ENCODE measurements at places on chromosomes 12 and 14.

- DNase-seq = no peak
Measured at GRCh38 chr12:60262378-60262777, 666.5 kb downstream of the SLC16A7 start.

DNA sequence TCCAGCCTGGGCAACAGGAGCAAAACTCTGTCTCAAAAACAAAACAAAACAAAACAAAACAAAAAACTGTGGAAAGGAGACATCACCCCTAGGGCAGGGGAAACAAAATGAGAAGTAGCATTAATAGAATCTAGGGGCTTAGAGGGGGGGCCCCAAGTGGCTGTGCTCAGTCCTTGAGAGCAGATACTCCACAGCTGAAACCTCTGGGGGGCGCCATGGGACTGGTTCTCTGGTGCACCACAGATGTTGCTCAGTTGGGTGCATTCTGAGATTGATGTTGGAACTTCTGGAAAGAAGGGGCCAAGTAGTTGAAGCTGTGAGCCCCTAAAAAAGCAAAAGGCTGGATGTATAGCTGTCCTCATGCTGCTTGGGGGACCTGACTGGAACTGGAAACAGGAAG, 11.8 kb upstream of the SYNE2 start:
- peak; percentile 64 for DNase-seq

- no peak for DNase-seq
Measured at GRCh38 chr12:68839183-68840147, 31.5 kb downstream of the MDM2 start.

DNA sequence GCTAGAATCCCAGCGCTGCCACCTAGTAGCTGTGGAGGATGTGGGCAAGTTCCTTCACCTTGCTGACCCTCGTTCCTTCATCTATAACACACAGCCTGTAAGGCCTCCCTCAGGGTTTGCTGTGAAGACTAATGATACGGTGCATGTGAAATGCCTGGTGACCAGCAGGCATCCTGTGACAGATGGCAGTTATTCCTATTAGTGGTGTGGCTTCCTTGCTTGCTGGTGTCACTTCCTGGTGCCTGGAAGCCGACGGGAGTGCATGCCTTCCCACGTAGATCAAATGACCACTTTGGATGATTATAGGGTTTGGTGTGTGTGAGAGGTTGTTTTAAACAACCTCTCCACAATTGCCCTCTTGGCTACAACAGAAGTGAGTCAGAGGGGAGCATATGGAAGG, 894.9 kb downstream of the VRK1 start:
- no peak for DNase-seq

- no peak for DNase-seq
Measured at GRCh38 chr12:103546959-103547358, 40.1 kb upstream of the STAB2 start.

DNA sequence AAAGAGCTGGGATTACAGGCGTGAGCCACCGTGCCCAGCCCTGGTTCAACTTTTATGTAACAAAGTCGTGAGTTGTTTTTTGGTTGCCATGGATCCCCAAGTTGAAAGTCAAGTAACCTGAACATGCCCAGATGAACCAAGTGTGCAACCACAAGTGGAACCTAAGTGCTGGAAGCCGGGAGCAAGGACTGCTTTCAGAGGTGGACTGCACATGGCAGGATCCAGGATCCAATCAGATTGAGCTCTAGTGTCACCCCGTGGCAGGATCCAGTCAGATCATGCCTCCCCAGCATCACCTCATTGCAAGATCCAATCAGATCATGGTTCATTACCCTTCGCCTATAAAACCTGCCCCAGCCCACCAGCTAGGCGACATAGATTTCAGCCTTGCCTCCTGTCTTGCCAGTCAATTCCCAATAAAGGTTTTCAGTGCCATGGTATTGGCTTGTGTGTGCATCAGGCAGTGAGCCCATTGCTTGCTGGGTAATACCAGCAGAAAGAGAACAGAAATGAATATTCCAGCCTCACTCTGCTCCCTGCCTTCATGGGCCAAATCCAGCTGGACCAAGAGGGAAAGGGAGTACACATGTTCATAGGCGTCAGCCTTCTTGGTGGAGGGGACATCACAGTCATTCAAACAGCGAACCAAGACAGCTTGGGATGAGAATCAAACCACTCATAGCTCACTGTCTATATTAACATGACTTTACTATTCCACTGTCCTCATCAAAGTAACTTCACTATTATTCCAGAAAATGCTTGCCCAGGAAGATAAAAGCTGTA, 43.6 kb upstream of the VASH1 start:
- no peak for DNase-seq

GRCh38 chr12:51270951-51271518, 820 bp upstream of the SMAGP start:
- no peak for DNase-seq

- DNase-seq = no peak
Measured at GRCh38 chr14:91891721-91892220, 24.4 kb upstream of the TC2N start.

DNA sequence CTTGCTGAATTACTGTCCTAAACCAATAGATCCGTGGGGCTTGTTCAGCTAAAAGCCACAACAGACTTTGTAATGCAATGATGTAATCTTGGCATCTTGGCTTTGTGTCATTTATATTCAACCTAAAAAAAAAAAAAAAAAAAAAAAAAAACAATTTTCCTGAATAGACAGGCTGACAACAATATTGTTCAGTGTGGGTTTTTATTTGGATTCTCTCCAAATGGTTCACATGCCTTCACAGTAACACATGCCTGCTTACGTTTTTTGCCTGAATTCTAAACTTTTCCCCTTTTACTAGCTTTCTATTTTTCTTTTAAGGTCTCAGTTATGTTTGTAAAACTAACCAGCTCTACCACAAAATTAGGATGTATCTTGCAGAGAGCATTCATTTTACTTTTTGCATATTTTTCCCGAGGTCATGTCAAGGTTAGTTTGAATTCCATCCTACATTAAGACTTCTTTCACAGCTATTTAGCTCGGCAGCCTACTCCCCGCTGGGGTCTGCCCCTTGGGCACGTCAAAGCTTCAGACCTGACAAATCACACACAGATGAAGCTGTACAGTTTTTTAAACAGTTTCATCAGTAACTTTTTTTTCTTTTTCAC, 213.7 kb upstream of the NPAS3 start:
- DNase-seq = no peak

DNA sequence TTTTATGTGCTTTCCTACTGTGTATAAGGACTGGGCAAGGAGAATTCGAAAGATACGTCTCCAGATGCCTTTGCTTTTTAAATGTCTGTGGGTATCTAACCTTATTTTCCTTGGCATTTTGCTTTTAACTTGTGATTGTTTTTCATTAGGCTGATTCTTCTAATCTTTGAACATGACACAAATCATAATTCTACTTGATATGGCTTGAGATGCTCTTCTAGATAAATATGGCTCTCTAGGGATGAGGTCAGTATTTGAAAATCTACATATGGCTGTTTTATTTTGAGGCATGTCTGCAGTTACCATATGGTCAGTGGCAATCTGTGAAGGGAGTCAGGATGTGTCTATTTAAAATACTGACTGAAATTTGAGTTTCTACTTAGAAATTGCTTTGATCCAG, 139.2 kb downstream of the SLC2A13 start:
- no peak for DNase-seq

DNA sequence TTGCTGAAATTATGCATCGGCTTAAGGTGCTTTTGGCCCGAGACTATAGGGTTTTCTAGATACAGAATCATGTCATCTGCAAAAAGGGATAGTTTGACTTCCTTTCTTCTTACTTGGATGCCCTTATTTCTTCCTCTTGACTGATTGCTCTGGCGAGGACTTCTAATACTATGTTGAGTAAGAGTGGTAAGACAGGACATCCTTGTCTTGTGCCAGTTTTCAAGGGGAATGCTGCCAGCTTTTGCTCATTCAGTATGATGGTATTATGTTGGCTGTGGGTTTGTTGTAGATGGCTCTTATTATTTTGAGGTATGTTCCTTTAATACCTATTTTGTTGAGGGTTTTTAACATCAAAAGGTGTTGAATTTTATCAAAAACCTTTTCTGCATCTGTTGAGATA, 8.3 kb downstream of the BMAL2 start:
- DNase-seq = no peak

GRCh38 chr14:104126753-104127152, 11.6 kb upstream of the KIF26A start:
- no peak for DNase-seq

DNA sequence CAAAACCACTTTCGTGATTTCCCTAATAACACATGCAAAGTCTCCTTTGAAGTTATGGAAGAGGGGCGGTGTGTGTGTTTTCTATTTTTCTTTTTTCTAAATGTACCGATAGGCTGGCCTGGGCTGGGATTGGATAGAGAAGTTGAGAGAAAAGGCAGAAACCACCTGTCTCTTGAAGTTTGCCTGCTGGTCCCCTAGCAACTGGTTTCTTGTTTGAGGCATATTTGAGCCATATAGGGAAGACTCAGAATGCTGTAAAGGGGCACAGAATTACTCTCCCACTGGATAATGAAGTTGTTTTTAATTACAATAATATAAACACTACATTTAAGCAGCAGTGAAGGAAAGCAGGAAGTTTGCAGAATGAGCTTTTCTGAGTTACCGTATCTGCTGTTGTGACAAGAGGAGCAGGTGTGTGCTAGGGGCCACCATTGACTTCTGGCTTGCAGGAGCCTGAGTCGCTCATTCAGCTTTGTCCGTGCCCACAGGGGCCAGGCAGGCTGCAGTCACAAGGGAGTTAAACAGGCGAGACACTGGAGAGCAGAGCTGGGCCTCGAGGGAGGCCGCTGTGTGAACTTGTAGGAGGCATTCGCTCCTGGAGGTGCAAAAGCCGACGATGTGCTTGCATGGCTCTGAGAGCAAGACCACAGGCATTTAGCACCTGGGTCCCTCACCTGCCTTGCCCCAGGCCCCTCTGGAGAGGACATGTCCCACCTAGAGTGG, 173.8 kb upstream of the RGS6 start:
- DNase-seq = no peak

All from activated CD4-positive, alpha-beta T cell treated with anti-CD3 and anti-CD28 coated beads for 48 hours (primary cell).